ENCODE measurements at places on chromosomes 5 and 9.

DNA sequence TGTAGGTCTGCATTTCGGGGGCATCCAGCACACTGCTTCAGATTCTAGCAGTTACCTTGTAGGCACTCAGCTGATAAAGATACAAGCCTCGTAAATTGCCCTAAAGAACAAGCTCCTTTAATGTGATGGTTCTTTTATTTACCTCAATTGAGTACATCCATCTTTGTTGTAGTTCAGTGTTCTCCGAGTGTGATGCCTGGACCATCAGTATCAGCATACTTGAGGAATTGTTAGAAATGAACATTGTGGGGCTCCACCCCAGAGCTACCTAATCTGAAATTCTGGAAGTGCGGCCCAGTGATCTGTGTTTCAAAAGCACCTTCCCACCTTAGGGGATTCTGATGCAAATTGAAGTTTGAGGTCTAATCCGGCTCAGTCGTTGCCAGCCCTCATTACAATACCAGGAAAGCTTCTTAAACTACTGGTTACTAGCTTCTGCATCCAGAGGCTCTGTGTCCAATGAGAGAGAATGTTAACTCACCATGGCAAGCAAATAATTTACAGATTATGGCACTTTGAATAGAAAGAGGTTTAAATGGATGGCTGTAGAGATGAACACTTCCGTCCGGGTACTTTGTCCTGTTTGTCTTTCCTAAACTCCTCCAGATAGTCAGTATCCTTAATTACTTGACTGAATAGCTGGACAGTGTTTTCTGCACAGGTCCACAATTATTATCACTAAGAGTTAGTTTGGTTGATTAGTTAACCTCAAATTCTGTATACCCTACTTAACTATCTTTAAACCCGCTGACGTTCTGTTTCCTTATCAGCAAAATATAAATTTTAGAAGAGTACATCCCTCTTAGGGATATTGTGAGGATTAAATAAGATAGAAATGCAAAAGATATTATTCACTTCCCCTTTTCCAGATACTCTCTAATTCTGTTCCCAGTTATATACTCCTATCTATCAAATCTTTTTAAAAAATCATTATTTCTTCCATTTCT lies 47.9 kb downstream of the RAI14 start:
- no peak for DNase-seq

- no peak for DNase-seq
Measured at GRCh38 chr9:31355965-31356364, 1028.5 kb upstream of the ACO1 start.

- DNase-seq: no peak
Measured at GRCh38 chr5:113118765-113119164, 142.2 kb downstream of the DCP2 start.

GRCh38 chr5:141942185-141942857 lies 15.7 kb downstream of the PCDH12 start:
- no peak for DNase-seq

DNA sequence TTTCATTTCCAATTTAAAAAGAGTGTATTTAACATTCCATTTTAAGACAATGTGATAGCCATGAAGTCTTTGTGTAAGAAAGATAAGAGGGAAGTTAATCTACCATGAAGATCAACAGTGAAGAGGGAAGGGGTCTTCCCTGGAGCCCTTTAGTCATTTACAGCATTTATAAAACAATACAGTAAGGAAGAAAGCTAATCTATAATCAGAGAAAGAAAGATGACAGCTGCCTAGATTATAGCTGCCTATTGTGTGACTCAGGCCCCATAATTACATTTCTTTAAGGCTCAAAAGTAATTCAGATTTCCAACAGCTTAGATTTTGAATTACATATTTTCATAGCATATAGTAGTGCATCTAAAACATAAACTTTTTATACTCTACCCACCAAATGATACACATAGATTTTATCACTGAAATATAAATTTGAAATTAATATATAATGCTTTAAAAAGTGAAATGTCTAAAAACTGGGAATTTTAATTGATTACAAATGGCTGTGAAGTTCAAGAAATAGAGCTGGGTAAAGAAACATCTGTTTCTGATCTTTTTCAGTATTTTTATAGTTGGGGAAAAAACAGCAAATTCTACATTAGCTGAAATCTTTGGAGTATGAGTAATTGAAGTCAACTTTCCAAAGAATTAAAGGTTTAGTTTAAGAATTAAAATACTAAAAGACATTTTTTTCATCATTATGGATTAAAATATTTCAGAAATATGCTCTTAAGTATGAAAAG lies 89.6 kb downstream of the RIC1 start:
- DNase-seq: no peak

DNA sequence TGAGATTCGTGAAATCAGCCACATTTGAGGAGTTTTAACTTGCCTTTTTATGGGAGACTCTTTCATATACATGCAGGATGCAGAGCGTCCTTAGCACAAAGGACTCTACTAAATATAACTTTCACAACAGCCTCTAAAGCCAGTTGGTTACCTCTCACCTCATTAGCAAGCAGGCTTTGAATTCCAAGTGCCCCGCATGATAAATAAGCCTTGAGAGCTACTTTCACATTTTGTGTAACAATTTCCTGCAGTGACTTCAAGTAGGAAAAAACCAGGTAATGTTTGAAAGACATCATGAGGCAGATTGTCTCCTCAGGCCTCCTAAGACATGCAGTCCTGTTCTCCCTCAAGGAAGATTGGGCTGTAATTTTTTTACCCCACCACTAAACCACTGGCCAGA lies 50.5 kb downstream of the RALGPS1 start:
- no peak for DNase-seq

DNA sequence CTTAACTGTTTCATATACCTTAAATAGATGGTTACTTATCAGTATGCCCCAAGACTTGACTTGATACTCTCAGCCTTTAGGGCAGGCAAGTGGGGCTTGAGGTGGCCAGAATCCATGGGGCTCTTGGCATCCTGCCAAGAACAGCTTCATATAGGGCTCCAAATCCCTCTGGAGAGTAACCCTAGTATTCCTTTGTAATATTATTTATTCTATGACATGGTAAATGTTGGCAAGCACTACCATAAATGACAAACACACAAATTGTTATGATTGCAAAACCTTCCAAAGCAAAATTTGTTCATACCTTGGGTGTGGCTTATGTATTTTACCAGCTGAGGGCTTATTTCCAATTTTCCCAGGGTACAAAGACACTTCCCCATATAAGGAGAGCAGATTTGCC lies 257.4 kb upstream of the TRPC7 start:
- DNase-seq: no peak

GRCh38 chr5:167816354-167816753 lies 475.1 kb upstream of the WWC1 start:
- DNase-seq: no peak

GRCh38 chr9:129131300-129132145 lies 20.3 kb downstream of the PTPA start:
- peak; percentile 71 for DNase-seq

DNA sequence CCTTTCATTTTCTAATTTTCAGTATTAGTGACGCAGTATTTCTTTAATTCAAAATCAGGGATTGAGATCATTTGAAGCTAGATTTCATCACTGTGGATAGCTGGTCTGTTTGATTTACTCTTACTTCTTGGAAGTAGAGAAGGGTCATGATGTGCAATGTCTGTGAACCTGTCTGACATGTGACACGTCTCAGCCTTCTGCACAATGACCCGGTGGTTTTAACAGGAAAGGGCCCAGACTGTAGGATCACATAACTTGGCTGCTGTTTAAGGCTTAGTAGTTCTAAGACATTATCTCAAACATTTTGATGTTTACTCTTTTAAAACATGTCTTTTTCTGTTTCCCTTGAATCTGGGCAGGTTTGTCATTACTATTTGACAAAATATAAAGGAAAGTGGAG lies 823.3 kb upstream of the NUDT12 start:
- no peak for DNase-seq

DNA sequence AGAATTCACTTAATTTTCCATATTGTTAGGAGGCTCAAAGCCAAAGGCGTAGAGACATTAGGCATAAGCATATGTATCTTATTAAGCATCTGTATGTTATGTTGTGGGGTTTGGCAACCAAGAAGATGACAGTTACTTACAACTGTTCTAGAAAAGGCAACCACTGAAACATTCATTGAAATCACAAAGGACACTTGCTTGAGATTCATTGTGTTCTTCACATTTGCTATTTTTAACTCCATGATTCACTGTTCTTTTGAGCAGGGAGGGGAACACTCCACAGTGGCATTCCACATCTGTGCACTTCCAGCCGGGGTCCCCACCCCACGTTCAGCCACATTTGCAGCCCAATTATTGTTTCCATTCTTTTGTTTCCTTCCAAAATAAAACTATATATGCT lies 107.1 kb downstream of the PALM2AKAP2 start:
- DNase-seq: no peak

DNA sequence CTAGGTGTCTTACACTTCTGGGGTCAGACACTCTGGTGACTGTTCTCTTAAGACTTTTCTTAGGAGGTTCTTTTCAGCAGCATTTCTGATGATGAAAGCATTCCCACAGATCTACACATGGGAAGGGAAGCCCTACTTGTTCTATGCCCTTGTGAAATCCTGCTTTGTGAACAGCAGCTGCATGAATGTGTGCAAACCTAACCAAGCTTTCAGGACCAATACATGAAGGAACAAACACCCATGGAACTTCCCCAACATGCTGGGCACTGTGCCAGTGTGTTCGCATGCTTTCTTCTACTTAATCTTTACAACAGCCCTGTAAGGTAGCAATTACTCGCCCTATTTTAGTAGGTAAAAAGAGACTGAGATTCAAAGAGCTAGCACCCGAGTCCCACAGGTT lies 439.9 kb upstream of the KLF4 start:
- DNase-seq: no peak

GRCh38 chr9:15697446-15697851 lies 144.6 kb downstream of the CCDC171 start:
- DNase-seq: no peak

All from naive thymus-derived CD8-positive, alpha-beta T cell (primary cell).